ENCODE measurements at places on chromosomes 2 and 18.

GRCh38 chr2:9286554-9287399, 80.2 kb downstream of the ASAP2 start:
- no peak for DNase-seq

DNA sequence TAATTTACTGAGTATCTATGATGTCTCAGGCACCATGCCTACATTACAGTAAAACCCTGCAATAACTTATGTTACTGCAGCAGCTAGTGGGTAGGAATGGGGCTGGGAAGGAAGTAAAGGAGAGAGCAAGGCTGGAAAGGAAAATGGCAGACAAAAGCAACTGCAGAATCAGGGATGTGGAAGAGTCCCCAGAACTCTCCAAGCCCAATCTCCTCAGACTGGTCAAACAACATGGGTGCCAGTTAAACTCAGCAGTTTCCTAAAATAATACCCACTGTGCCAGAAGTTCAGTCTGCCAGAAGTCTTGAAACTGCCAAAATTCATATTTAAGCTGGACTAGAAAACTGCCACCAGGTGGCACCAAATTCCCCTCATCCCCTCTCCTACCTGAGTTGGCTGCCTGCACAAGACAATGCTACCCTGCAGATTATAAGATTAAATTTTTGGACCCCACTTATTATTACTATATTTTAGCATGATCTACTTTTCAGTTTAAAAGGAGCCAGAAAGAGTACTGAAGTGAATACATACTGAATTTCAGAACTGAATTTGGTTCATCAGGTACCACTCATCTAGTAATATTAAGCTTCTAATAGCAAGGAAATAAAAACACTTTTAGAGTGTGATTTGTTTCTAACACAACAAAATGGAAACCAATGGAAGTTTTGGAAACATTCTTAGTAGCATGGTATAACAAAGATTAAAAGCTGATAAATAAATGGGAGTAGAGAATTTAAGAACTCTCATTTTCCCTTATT, 86.8 kb upstream of the DNER start:
- peak; percentile 25 for DNase-seq

GRCh38 chr18:22257022-22257543, 87.7 kb downstream of the GATA6 start:
- no peak for DNase-seq

DNA sequence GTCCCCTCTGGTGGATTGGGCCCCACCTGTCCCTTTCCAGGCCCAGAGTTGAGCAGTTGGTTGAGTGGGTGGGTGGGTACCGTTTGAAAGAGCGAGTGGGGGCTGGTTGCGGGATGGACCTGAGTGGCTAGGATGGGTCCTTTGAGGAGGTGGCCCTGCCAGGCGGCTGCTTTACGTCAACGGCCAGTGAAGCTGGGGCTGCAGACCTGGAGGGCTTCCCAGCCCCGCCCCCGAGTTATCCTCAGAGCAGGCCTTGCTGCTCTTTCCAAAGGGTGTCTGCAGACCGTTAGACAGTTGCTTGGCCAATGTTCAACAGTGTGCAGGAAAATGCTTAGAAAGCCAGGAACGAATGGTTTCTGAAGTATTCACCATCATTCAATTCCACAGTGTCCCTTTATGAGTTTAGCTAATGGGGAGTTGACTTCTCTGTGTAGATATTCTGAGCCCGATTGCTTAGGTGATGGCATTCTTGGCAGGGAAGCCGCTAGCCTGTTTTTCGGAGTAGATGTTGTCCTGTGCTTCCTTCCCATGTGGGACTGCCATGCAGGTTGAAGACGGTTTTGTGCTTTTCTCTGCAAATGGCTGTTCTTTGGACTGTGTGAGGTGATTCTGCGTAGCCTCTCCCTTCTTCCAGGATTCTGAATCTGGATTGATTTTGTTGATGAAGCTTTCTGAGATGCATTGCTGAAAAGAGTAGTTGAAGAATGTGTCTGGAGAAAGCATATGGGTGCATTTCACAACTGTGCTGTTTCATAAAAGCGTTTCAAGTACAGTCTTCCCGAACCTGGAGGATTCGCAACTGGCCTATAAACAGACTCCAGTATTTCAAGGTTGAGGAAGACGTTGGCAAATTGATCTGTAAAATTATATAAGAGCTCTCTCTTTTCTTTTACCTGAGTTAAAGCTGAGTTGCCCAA, 45.8 kb downstream of the LDLRAD4 start:
- DNase-seq: no peak

DNA sequence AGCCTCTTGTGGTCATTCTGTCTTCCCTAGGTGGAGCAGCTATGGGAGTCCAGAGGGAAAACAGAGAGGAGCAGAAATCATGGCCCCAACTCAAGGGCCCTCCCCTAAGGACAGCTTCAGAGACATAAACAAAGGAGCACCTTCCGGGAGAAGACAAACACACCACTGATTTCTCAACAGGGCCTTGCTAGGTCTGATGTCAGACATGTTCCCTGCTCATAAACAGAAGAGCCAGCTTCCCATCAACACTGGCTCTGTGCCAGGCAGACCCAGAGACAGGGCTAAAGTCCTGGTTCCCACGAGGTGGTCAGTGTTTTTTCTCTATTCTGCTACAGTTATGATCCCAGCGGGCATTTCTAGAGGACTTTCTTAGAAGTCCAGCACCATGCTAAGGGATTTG, 19.3 kb downstream of the CXCR2 start:
- DNase-seq: no peak

- no peak for DNase-seq
Observed at GRCh38 chr2:118903551-118904479, 38.2 kb upstream of the MARCO start.
